Hematopoietic multipotent progenitor cell treated with erythropoietin and hydrocortisone succinate and interleukin-3 and kit ligand, for 15 days (in vitro differentiated cells): ENCODE measurements at places on chromosomes 1 and 21.

- no peak for DNase-seq
Measured at GRCh38 chr1:63557365-63557987, 34.2 kb downstream of the EFCAB7 start.

DNA sequence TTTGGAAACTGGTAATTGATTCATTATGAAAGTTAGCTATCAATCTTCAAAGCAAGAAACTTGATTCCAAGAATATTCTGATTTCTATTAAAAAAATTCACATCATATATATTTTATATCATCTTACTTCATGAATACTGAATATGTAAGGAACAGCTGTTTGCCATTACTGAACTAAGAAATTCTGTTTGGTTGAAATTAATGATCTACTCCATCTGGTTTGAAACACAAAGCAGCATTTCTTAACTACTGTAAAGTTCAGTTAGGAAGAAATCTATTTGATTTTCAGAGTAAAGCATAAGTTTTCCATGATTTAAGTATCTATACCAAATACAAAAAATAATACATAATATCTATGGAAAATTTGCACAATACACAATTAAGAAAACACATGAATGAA lies 66.0 kb upstream of the SCYL3 start:
- no peak for DNase-seq

DNA sequence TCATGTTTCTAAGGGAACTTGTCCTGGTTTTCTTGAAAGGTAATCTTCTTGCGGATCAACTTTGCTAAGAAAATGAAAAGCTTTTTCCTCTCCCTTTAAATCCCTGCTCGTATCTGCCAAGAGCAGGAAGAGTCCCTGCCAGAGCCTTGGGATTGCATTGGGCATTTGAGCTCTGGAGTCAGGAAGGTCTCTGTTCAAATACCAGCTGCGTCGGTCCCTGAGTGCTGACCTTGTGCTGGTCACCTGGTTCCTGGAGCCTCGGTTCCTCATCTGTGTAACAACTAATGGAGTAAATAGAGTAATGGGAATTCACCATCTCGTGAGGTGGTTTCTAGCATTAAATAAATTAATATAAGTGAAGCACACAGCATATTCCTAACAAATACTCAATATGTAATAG lies 274.6 kb upstream of the TMEM51 start:
- DNase-seq, result no peak

GRCh38 chr1:154329152-154329521 lies 3.8 kb downstream of the ATP8B2 start:
- no peak for DNase-seq
